ENCODE measurements at places on chromosomes 7 and 10.

- DNase-seq, result no peak
Observed at GRCh38 chr7:23431702-23432199, 38.5 kb downstream of the IGF2BP3 start.

DNA sequence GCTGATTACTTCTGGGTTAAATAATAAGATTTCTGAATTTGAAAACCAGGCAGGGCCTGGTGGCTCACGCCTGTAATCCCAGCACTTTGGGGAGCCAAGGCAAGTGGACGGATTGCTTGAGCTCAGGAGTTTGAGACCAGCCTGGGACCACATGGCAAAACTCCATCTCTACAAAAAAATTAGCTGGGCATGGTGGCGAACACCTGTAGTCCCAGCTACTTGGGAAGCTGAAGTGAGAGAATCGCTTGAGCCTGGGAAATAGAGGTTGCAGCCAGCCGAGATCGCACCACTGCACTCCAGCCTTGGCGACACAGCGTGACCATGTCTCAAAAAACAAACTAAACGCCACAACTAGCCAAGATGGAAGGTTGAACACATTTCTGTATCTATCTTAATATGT is 3.5 kb downstream of the CYCS start:
- DNase-seq, result no peak

DNA sequence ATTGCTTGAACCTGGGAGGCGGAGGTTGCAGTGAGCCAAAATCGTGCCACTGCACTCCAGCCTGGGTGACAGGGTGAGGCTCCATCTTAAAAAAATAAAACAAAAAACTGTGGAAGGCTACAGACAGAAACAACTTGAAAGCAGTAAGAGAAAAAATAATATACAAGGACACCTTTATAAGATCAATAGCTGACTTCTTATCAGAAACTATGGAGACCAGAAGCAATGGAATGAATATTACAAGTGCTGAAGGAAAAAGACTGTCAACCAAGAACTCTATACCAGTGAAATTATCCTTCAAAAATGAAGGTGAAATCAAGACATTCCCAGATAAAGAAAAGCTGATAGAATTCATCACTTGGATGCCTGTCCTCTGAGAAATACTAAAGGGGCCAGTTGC is 49.0 kb downstream of the RBAK start:
- DNase-seq, result peak; percentile 30

DNA sequence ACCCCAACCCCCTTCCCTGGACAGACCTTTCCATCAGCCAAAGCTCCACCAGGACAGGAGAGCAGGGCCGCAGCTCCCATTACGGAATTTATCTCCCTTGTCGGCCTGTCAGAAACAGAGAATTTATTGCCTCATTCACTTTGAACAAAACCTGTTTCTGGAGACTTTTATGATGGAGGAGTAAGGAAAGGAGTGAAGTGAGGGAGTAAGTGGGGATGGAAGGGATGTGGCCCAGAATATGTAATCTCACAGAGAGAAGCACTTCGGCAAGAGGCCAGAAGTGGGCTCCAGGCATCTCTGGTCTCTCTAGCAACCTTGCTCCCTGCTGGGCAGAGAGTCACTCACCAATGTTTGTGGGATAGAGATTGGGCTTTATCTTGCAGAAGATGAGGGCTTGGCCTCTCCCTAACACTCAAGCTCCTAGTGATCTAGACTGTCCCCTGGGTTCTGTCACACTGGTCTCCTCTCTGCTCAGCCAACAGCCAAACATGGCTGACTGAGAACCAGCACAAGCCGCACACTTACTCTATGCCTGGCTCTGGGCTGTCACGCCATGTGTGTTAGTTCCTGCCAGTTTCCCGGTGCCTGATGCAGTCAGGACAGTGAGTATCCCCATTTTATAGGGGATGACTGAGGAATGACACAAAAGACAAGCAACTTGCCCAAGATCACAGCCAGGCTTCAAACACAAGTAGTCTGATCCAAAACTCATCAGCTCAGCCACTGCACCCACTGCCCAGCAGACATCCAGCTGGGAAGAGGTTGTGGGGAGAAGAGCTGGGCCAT is 149.4 kb upstream of the ZMIZ1 start:
- no peak for DNase-seq

DNA sequence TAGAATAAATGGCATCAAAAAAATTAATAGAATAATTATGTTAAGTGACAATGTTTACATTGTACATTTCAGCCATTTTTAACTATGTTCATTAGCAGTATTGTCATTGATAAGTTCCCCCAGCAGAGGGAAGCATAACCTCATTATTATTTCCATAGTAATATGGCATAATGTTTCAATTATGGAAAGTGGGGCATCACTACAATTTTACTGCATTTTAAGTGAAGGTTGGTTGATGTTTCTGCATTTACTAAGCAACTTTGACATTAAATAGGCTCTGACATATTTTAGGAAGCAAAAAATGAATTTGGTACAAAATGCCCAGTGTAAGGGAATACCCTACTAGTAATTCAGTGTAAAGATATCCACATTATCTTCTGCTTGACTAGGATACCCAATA is 218.3 kb downstream of the SEMA3A start:
- peak; percentile 15 for DNase-seq

DNA sequence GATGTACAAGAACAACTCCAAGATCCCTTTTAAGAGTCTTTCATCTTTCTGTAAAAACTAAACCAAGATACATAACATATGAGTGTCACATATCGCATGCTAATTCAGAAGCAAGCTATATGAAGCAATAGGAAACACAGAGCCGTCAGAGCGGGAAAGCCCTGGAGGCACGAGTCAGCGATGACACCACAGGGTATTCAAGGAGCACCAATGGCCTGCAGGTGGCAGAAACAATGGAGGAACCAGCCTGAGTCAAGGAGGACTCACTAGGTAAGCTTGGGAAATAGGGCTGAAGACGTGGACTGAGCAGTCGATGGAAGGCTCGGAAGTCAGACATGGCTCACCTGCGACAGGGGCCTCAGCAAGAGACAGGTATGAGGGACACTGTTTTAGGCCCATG is 214.4 kb downstream of the FAM107B start:
- DNase-seq, result no peak

GRCh38 chr7:132249256-132249971 is 326.9 kb downstream of the PLXNA4 start:
- no peak for DNase-seq

DNA sequence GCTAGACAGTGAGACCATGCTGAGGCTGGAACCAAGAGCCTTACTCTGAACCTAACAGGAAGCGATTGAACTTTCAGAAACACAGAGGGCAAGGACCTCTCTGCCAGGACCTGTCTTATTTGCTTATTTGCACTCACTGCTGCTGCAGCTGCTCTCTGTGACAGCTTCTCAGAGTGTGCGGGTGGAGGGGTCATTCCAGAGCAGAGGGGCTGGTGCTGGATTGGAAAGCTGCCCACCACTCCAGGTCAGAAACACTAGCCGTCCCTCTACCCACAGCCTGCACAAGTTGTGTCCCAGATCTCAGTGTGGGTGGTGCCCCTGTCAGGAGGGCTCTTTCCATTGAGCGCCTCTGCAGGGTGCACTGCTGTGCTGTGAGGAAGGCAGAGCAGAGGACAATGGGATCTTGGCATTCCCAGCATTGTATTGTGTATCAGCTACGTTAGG is 126.2 kb downstream of the CCNY start:
- DNase-seq, result no peak

GRCh38 chr10:80642661-80643060 is 105.0 kb downstream of the SH2D4B start:
- no peak for DNase-seq

DNA sequence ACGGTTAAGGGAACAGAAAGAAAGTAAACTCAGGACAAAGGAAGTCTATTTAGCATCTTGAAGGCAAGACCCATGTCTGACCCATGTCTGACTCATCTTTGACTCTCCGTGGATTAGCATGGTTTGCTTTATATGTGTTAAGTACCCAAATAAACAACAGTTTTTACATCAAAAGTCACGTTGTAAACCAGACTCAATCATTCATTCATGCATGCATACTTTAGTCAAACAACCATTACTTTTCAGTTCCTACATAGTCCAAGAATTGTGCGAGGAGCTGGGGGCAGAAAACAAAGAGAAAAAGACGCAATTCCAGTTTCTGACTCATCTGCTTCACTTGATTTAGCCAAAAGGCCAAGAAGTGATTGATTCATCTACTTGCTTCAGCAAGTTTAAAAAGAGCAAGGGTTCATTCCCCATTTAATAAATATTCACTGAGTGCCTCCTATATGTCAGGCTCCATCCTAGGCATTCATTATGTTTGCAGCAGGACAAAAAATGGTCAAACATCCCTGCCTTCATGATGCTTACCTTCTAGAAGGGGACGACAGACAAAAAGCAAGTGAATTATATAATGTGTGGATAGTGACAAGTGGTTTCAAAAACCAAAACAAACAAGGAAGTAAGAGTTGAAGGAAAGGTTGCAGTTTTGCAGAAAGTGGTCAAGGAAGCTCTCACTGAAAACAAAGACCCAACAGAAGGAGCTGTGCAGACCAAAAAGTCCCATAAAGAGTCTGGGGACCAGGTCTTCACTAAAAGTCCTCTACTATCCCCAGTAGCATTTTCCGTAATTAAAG is 116.2 kb downstream of the FAM107B start:
- DNase-seq, result peak; percentile 86

DNA sequence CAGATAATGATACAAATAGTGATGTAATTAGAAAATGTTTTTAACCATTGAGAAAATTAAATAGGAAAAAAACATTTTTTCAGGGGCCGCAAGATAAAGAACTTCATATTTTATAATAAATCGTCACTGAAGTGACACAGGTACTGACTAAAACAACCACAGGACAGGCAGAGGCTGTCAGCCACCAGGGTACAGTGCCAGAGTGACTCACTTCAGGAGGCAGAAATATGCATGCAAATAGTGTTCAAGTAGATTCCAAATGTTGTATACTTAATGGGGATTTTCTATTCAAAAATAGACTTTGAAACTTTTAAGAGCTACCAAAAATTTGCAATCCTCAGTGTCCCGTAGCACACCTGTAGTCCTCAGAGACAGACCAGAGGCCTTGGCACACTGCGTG is 68.6 kb downstream of the FRMPD2 start:
- DNase-seq, result no peak

DNA sequence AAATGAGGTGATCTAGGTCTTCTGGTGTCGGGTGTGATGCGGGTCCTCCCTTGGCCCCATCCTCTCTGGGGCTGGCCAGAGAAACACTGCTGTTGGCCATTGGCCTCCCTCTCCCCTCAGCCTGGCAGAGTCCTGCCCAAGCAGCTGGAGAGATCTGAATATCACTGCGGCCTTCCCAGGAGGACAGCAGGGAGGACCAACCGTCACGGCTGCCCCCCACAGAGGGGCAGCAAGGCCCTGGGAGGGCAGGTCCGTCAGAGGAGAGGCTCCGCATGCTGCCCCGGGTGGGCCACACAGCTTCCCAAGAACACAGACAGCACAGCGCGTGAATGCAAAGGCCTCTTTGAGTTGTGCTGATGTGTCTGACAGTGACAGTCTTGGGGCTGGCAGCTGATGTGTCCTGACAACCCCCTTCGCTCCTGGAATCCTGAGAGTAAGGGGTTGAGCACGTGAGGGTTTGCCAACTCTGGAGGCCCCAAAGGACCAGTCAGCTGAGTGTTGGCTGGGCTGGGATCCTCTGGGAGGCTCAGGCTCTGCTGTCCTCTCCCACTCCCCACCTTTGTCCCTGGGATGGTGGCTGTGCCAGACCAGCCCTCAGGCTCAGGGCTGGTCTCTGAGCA is 132.5 kb upstream of the UNC5B start:
- DNase-seq, result no peak

DNA sequence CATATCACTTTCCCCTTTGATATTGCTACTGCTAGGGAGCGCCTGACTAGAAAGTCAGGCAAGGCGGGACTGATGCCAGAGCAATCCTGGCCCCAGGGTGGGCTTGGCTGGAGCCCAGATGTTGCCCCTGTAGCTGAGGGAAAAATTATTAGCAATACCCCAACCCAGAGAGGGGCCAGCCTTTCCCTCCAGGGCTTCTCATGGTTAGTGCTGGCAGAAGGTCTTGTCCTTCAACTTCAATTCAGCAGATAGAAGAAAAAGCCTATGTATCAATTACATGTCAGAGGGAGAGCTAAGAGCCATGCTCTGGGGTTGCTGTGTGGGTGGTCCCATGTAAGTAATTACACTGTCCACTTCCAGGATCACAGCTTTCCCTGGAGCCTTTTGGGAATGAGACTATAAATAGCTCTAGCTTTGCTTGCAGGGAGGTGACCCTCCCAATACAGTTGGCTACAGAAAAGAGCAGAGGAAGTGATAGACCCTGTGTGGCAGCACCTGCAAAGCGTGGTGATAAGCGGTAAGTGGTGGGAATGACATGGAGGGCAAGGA is 579.1 kb downstream of the CCSER2 start:
- DNase-seq, result no peak

GRCh38 chr10:32151871-32152270 is 95.6 kb upstream of the KIF5B start:
- no peak for DNase-seq

- no peak for DNase-seq
Observed at GRCh38 chr7:132080467-132080866, 495.8 kb downstream of the PLXNA4 start.

- DNase-seq, result peak; percentile 79
Observed at GRCh38 chr7:42493436-42494198, 256.6 kb upstream of the GLI3 start.

- DNase-seq, result no peak
Observed at GRCh38 chr7:143375298-143376034, 5.7 kb upstream of the ZYX start.

- no peak for DNase-seq
Observed at GRCh38 chr10:17066807-17067206, 62.8 kb downstream of the CUBN start.

- no peak for DNase-seq
Observed at GRCh38 chr10:59285848-59286247, 76.5 kb downstream of the FAM13C start.

DNA sequence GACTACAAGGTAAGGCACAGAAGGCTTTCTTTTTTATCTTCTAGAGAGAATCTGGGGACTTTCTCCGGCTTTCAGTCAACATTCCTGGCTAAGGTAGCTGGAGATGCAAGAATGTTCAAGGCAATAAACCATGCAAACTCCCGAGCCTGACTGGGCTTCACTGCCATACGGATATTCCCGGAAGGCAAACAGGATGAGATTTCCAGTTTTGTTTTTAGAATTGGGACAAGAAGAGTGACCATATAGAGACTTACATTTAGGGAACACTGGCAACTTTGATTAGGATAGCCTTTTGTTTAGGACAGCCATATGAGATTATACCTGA is 269 bp downstream of the CALD1 start:
- no peak for DNase-seq

DNA sequence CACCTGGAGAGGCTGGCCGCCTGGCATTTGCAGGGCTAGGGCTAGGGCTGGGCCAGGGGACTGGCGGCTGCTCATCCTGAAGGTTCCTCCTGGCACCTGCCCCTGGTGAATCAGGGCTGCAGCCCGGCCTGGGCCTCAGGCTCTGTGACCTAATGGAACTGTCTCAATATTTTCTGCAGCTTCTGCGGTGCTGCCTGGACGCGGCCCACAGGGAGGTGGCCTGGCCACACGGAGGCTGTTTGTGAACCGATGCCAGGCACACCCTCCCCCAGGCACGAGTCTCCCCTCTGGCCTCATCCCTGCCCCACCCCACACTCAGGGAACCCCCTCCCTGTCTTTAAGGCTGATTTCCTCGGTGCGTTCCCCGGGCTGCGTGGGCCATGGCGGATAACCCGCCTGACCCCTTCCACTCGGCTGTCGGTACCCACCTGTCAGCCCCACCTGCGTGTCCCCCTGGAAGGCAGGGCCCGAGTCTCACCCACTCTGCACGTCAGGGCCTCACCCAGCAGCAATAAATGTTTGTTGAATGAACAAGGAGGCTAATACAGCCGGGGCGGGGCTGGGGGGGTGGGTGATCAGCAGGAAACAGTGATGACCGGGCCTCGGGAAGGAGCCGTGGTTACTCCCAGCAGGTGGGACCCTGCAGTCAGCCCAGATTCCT is 54.5 kb upstream of the DNAJB6 start:
- no peak for DNase-seq
